ENCODE measurements at places on chromosomes 11 and 22.
A peak's percentile ranks its signal among the peaks of the same experiment; 100 is the strongest.

DNA sequence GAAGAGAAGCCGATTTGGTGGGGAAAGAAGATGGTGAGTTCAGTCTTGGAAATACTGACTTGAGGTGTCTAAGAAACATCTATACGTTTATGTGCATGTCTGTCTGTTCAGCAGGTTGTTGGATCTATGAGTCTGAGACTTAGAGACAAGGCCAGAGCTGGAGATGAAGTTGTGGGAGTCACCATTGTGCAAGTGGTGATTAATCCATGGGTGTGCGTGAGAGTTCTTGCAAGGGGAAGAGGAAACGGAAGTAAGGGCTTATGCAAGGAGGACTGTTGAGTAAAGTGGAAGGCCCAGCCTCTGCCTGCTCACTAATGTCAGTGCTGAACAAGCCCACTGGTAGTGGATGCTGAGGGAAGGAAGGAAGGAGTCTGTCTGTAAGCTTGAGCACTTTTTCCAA lies 9.7 kb downstream of the TMEM45B start:
- DNase-seq = no peak

DNA sequence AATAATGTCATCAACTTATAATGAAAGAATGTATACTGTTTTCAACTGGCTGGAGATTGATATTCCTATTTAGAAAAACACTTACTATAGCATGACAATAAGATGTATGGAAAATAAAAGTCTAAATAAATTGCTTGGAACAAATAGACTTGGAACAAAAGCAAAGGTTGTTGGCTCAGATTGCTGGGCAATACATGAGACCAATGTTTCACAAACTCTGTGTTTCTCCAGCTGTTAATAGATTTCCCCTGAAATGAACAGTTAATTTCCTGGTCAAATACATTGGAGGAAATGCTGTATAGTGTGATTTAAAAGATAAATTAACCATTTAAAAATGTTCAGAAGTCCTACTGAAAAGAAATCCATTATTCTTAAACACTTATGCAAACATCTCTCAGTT lies 40.1 kb upstream of the CTSC start:
- DNase-seq = no peak

DNA sequence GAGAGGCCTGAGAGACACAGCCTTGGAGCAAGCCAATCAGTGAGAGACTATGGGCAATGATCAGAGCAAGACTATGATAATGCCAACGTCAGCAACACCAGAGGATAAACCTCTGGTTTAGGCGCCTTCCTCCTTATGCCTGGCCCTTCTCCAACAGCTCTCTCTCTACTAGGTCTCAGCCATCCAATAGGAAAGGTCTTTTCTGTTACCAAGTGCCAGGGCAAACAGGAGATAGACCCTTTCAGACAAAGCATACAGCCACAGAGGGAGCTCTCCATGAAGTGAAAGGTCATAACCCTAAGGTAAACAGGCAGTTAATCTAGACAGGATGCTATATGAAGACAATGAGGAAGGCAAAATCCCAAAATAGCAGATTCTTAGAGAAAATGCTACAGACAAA lies 9.5 kb downstream of the STK33 start:
- no peak for DNase-seq

- DNase-seq = no peak
Observed at GRCh38 chr22:48143856-48144255, 1381.4 kb downstream of the TBC1D22A start.

DNA sequence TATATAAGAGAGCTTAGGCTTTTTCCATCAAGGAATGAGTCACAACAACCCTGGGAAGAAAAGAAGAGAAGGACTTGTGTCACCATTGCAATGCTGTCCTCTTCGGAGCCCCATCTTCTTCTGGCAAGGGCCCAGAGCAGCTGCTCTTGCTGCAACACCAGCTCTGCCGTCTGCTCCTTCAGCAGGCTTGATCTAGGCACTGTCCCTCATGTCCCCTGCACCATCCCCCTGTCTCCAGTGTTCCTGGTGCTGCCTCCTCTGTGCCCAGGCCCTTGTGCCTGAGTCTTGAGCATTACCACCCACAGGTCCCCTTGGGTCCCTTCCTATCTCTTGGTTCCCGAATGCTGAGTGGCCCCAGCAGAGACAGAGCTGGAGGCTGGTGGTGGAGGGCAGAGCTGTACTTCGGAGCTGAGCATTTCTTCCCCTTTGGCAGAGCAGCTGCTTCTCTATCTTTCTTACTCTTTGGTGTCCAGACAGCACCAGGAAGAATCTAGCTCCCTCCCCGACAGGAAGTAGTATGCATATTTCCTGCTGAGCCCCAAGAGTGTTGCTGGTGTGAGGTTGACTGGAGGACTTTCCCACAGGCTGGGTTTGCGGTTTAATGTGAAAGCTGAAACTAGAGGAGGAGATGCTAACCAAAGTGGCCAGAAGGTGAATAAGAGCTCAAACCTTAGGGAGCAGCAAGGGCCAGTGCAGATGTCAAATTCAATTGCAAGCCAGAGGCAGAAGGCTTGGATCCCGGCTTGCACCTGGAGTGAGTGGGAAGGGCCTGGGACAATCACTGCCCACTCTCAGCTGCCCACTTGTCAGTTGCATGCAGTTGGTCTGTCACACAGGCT lies 27.8 kb downstream of the WEE1 start:
- peak; percentile 50 for DNase-seq

DNA sequence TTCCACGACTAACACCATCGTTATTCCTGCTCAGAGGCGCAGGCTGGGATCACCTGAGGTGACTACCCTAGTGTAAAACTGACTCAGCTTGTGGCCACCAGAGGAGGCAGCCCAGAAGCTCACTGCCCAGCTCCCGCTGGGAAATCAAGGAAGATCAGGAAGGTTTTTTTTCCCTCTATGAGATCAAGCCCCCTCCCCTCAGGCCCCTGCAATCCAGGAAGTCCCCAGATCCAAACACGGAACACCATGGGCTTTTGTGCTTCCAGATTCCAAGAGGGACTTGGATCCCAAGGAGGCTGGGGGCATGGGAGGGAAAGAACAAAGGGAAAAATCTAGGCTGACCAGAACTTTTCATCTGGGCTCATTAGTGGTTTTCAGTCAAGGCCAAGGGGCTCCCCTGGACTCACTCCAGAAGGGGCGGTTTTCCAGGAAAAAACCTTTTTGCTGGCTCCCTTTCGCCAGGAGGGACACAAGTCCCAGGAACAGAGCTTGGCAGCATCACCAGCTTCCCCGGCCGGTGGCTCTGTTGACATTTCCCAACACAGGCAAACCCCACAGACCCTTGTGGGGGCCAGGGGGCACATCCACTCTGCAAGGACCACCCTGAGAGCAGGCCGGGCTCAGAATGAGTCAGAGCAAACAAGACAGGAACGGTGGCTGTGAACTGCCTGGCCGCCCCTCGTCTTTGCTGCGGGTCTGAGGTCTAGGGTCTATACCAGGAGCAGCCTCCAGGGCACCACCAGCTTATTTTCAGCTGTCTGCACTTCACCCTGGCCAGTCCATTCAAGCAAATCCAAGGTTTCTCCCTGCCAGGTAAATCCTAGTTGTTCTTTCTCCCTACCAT lies 36.8 kb downstream of the MYH9 start:
- no peak for DNase-seq

Measured in activated naive CD4-positive, alpha-beta T cell treated with Interleukin-2 at 50 U/mL for 16 hours (primary cell).